ENCODE measurements at places on chromosomes 12 and 14.

GRCh38 chr14:81691931-81692330, 158.3 kb upstream of the SEL1L start:
- DNase-seq: no peak

GRCh38 chr14:35405304-35405996, 901 bp upstream of the NFKBIA start:
- no peak for DNase-seq

DNA sequence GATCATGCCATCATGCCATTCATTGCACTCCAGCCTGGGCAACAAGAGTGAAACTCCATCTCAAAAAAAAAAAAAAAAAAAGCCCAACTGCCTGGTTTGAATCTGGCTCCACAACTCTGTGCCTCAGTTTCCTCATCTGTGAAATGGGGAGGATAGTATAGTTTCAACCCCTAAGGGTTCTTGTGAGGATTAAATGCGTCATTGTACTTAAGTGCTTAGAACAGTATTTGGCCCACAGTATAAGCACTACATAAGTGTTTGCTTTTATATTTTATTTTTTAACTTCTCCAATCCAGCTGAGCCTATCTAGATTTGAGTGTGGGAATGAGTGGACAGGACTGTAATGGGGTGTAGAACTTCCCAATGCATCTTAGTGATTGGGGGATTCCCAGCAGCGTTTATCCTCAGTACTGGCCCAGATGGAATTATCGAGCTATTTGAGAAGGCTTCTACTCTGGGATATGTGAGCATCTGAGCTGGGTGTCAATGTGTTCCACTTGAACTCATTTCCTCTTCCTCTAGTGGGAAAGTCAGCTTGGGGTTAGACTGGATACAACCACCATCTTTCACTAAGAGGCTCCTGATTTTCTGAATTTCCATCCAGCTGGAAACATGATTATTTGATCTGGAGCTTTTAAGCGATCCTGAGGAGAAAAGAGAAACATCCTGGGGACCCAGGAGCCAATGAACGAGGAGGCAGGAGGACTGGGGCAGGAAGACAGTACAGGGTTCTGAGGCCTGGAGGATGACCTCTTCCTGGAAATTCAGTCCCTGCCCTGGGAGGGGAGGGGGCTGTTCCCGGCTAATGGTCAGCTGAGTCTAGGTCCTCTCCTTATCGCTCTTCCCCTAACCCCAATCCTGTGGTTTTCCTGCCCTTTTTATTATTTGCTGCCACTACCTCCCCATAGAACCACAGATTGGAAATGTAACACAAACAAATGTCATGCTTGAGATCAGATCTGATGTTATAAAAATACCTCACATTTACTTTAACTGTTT, 9.3 kb upstream of the ESPL1 start:
- DNase-seq: no peak

- DNase-seq: no peak
Observed at GRCh38 chr12:100656141-100656540, 82.7 kb downstream of the GAS2L3 start.

- DNase-seq: peak; percentile 71
Observed at GRCh38 chr12:202081-202731, 11.8 kb downstream of the SLC6A12 start.

DNA sequence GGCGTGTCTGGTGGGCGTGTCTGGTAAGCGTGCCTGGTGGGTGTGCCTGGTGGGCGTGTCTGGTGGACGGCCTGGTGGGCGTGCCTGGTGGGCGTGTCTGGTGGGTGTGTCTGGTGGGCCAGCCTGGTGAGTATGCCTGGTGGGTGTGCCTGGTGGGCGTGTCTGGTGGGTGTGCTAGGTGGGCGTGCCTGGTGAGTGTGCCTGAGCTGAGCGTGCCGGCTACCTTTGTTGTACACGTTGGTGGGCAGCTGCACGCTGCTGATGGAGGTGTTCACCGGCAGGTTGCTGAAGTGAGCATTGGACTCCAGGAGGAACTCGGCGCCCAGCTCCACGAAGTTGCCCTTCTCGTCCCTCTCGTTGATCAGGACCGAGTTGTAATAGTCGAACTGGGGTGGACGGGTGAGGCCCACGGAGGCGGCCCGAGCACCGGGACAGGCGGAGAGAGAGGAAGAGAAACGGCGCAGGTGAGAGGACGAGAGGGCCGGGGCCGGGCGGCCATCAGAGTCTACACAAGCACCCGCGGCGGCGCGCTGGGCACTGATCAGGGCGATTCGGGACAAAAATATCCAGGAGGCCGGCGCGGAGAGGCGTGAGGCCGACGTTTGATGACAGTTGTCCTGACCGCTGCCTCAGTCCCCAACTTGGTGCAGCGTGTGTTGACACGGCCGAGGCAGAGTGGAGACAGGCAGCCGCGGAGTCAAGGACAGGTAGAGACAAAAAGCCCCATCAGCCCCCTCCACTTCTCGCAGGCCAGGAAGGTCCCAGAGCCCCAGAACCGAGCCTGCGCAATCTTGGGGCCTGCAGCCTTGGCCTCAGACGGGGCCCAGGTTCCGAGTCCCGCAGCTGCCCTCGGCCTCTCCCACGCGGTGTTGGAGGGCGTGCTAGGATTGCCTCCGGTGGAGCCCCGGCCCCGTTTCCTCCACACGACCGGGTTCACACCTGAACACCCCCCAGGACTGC, 10.5 kb downstream of the CACNA2D4 start:
- DNase-seq: no peak

DNA sequence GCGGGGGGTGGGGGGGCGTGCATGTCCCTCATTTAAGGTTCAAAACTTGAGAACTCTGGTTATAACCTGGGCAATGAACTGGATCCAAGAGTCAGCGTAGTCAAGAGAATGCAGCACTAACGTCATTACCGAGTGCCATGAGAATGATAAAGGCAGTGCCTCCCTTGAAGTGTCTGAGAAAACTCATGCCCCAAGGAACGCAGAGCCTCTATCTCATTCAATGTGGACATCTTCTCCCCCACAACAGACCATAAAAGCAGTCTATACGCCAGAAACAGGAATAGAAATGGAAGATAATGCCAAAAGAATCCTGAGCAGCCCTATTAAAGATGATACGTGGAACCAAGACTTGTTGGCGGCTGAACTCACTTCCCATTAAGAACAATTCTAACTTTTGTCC, 208.6 kb downstream of the MED13L start:
- no peak for DNase-seq

- DNase-seq: no peak
Observed at GRCh38 chr12:122865268-122866231, 30.3 kb downstream of the HIP1R start.

GRCh38 chr14:30223385-30223785, 295.7 kb upstream of the PRKD1 start:
- DNase-seq: peak; percentile 61

- no peak for DNase-seq
Observed at GRCh38 chr12:16599081-16599480, 6.9 kb downstream of the LMO3 start.

GRCh38 chr12:52151837-52152783, 39.7 kb downstream of the KRT80 start:
- DNase-seq: no peak

GRCh38 chr14:69841656-69842055, 37.6 kb upstream of the SMOC1 start:
- peak; percentile 77 for DNase-seq

DNA sequence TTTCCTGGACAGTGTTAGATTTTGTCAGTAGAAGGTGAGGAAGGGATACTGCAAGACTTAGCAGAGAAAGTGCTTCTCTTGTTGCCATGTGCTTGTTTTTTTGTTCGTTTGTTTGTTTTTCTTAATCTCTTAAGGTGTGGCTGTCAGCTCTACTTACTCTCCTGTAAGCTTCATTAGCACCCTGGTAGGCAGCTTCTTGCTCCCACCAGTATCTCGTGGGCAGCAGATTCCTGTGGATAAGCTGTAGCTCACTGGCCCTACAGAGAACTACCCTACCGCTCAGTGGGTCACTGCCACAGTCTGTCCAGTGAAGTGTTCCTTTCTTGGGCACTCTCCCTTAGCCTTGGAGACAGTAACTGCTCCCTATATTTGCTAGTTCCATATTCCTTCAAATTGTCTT, 30.1 kb downstream of the VRK1 start:
- DNase-seq: no peak

- no peak for DNase-seq
Observed at GRCh38 chr14:99255621-99256482, 16.1 kb downstream of the BCL11B start.

Measured in NCI-H1092 (cell line).